NCI-H524 treated with DMSO at 0.1 percent for 48 hours (cell line): ENCODE measurements at places on chromosomes 4 and X.

GRCh38 chrX:13046141-13046855 lies 1.9 kb upstream of the FAM9C start:
- no peak for DNase-seq

DNA sequence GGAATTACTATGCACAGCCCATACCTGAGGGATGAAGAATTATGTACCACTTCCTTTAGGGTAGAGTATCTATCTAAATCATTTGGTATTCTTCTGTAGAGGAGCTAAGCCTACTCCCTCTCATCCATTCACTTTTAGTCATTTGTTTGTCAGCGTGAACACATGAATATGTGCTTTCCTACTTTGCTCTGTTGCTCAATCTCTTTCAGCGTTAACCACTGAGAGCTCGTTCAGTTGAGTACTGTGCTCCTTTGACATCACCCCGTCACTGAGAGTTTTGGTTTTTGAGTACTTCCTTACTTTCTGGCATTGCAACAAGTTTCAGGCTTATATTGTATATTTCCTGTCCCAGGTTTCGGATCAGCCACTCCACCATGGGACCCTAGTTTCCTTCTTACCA lies 700.6 kb downstream of the NLGN4X start:
- DNase-seq, result no peak

- DNase-seq, result no peak
Measured at GRCh38 chr4:16031546-16032395, 52.1 kb downstream of the PROM1 start.

DNA sequence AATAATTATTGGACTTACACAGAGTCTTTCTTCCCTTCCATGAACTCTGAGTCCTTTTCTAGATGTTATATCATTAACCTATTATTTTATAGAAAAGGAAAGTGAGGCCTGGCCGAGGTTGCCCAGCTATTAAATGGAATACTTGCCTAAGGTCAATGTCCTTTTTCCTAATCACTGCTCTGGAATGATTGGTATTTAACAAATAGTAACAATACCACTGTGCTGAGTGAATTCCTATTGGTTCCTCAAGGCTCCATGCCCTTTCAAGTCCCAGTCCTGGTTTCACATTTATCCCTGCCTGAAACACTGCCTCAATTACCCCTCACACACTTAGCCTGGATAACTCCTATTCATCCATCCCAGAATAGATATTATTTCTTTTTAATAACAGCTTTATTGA lies 6.2 kb downstream of the TCEAL9 start:
- no peak for DNase-seq
